Activated CD4-positive, alpha-beta T cell treated with anti-CD3 and anti-CD28 coated beads for 1 hour (primary cell): ENCODE measurements at places on chromosomes 13 and 19.
A peak's percentile ranks its signal among the peaks of the same experiment; 100 is the strongest.

DNA sequence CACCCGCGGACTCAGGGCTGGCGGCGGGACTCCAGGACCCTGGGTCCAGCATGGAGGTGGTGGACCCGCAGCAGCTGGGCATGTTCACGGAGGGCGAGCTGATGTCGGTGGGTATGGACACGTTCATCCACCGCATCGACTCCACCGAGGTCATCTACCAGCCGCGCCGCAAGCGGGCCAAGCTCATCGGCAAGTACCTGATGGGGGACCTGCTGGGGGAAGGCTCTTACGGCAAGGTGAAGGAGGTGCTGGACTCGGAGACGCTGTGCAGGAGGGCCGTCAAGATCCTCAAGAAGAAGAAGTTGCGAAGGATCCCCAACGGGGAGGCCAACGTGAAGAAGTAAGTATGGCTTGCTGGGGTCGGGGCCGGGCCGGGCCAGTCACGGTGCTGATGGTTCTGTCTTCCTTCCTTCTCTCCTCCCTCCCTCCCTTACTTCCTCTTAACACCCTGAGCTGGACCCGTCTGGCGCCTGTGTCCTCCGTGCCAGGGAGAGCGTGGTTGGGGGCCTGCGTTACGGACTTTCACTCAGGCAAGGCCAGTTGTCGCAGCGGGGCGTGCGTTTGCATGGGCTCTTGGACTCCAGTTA, 1.4 kb downstream of the STK11 start:
- DNase-seq = no peak

GRCh38 chr19:17184371-17184841, 30.8 kb upstream of the USE1 start:
- peak; percentile 29 for DNase-seq

- DNase-seq = peak; percentile 71
Observed at GRCh38 chr19:12676384-12676792, 5.3 kb downstream of the DHPS start.

DNA sequence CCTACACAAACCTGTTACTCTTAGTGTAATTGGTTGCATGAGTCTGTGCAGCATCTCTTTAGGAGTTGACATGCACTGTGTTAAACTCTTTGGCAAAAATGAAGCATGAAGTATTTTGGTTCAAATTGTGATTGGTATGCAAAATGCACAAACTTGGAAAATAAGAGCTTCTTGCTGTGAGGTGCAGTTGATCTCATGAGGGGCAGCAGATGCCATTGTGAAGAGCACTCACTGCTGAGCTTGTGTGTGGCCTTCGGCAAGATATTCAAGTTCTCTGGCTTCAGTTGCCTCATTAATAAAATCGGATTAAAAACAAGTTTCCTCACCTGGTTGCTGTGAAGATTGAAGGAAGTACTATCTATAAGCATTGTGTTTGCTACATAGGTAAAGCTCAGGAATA, 142.3 kb downstream of the KATNAL1 start:
- no peak for DNase-seq

DNA sequence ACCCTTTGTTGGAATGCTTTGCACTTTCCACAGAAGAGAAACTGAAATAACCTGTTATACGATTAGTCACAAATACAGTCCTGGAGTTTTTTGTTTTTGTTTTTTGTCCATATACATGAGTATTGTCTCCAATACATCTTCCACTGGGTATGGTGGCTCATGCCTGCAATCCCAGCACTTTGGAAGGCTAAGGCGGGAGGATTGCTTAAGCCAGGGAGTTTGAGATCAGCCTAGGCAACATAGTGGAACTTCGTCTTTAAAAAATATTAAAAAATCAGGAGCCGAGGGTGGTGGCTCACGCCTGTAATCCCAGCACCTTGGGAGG, 25.0 kb downstream of the AP2S1 start:
- DNase-seq = no peak

DNA sequence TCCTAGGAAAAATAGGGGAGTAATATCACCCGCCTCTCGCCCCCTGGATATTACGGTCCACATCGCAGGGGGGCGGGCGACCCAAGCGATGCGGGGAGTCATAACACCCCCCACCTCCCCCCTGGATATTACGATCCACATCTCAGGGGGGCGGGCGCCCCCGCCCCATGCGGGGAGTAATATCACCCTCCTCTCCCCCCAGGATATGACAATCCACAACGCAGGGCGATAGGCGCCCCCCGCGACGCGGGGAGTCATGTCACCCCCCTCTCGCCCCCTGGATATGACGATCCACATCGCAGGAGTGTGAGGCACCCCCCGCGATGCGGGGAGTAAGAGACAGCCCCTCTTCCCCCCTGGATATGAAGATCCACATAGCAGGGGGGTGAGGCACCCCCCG, 684.4 kb upstream of the PCDH9 start:
- no peak for DNase-seq

- no peak for DNase-seq
Observed at GRCh38 chr13:79898996-79899395, 418.0 kb downstream of the NDFIP2 start.

GRCh38 chr19:55253842-55254624, 4.8 kb downstream of the PPP6R1 start:
- peak; percentile 51 for DNase-seq

GRCh38 chr13:112803422-112803821, 113.6 kb downstream of the ATP11A start:
- DNase-seq = no peak

DNA sequence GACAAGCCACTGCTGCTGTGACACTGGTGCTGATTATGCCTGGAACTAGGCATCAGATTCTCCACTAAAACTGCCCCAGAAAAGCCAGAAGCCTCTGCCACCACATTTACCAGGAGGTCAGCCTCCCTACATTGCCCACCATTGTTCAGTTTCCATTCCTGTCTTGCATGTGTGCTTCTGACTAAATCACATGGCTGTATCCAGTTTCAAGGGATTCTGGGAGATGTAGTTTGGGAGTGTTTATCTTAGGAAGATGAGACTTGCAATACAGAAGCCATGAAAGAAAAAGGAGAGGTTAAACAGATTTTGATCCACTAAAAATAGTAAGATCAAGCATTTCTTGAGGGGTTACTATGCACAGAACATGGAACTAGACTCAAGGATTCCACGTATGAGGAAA, 40.7 kb upstream of the SERPINE3 start:
- no peak for DNase-seq

- no peak for DNase-seq
Observed at GRCh38 chr13:39881887-39882286, 226.4 kb downstream of the COG6 start.

DNA sequence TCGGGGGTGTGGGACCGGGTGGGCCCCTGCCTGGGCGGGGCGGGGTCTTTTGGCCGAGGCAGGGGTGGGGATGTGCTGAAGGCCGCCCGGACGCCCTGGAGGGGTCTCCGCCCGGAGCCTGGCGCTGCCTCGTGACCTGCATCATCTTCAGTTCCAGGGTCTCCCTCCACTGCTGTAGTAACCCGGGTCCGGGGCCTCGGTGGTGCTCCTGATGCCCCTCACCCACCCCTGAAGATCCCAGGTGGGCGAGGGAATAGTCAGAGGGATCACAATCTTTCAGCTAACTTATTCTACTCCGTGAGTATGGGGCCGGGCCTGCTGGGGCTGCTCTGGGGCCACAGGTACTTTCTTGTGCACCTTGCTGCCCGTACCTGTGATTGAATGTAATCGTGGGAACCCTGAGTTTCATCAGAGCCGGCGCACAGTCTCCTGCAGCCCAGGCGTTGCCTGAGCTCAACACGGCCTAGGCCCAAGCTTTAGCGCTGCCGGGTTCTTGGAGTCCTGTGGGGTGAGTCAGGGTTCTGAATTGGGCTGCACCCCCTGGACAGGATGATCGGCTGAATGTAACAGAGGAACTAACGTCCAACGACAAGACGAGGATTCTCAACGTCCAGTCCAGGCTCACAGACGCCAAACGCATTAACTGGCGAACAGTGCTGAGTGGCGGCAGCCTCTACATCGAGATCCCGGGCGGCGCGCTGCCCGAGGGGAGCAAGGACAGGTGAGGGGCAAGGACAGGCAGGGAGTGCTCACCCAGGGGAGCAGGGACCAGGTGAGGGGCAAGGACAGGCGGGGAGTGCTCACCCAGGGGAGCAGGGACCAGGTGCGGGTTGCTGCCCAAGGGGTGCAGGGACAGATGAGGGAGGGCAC, 10.5 kb downstream of the PEAK3 start:
- DNase-seq = no peak
